ENCODE measurements at places on chromosomes 13 and 19.
A peak's percentile ranks its signal among the peaks of the same experiment; 100 is the strongest.

DNA sequence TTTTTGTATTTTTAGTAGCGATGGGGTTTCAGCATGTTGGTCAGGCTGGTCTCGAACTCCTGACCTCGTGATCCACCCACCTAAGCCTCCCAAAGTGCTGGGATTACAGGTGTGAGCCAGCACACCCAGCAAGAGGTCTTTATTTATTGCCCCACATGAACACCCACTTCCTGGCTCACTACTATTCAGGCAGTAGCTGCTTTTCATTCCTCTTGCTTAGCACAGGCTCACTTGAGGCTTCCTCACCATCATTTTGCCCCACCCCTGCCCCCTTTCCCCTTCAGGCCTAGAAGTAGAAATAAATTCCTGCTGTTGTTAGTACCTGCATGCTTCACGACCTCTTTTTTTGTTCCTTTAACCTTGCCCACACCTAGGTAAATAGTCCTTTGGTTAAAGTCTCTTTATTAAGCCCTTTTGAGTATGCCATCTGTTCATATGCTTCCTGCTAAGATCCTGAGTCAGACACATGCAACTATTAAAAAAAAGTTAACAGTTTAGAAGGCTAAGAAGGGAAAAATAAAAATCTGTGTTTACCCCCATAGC is 33.5 kb upstream of the ITM2B start:
- no peak for DNase-seq

GRCh38 chr19:45218911-45219743 is 26.1 kb downstream of the EXOC3L2 start:
- no peak for DNase-seq

DNA sequence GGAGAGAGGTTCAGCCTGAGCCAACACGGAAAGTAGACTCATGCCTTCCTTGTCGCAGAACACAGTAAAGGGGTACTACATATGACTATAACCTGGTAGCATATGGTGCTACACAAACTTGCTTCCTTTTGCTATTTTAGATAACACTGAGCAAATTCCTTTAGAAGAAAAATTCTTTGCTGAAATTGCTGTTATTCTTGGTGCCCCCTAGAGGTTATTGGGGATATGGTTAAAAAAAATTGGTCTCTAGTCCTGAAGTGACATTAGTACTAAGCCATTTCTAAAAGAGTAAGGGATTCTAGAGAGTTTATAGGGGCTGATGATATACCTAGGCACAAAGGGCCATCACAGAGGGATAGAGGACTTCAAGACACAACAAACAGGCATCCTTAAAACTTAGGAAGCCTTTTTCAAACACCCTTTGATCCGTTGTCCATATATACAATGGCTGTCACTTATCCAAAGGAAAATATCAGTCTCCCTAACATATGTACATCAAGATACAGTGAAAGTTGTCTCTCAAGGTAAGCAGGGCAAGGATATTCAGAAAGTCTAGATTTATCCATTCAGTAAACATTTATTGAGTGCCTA is 13.9 kb upstream of the HS6ST3 start:
- DNase-seq = peak; percentile 15

DNA sequence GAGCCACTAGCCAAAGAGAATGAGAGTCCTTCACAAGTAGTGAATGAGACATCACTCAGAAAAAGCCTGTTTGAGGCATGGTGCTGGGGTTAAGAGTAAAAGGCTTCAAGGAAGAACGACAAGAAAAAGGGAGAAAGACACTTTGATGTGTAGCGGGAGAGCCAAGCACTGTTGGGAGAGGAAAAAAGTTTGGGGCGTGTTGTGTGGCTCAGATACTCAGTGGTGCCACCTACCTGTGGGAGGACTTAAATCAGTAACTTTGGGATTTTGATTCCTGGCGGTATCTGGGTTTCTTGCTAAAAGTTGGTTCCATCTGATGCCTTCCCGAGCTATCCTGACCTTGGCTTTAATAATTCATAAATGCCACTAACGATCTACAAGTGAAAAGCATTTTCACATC is 12.3 kb downstream of the ELSPBP1 start:
- no peak for DNase-seq

DNA sequence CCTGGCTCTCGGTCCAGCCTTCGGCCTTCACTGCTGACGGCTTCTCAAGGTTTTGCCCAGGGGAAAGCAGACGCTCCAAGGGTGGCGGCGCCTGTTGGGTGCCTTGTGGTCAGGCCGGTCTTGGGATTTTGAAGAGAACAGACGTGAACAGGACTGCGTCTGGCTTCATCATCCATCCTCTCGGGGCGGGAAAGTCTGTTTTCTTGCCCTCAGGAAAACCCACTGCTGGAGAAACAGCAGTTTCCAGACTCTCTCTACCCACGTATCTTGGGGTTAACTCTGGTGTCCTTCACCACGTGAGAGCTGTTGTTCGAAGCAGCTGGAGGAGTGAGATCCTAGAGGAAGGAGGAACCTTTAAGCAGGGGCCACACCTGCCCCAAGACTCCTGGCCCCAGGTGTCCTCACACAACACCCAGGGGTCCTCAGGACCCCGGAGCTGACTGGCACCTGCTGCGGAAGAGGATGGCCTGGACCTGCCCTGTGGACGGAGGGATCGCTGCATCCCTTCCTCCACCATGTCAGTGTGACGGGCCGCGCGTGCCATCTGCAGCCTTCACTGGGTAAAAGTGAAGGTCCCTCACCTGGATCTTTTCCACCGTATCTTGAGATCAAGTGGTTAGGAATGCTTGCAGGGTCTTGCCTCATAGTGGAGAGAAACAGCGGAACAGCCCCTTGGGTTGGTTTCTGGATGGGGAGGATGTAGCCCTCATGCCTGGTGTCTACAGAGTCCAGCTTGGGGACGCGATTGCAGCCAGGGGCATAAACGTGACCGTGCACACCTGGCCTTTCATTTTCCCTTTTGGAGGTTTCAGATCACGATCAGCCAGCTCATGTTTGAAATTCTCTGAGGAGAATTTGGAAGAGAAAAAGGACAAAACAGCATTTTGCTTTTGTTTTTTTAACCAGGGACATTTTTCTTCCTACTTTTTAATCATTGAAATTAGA is 69.5 kb upstream of the MCF2L start:
- DNase-seq = no peak

DNA sequence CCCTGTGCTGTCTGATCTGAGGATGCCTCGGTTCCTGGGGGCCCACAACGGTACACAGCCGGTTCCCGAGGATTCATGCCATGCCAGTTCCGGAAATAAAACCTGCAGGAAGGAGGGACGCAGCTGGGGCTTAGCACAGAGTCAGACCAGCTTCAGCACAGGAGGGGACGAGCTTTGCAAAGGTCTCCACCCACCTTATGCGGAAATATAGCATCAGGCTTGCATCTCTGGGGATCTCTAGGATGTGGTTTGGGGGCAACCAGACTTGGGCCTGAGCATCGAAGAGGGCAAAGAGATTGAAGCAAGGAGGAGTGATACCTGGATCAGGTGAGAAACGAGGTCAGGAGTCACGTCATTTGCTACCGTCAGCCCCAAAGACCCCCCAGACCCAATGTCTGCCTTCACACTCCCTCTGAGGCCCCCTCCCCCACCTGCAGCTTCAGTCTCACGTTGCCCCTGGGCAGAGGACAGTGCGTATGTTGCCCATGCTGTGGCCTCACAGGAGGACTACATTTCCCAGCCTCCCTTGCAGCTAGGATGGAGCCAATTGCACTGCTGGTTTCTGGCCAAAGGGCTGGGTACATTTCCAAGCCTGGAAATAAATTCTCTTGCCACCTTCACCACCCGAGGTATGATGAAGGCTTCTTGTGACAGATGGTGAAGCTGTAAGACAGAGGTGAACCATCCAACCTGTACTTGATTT is 12.1 kb downstream of the TYK2 start:
- no peak for DNase-seq

DNA sequence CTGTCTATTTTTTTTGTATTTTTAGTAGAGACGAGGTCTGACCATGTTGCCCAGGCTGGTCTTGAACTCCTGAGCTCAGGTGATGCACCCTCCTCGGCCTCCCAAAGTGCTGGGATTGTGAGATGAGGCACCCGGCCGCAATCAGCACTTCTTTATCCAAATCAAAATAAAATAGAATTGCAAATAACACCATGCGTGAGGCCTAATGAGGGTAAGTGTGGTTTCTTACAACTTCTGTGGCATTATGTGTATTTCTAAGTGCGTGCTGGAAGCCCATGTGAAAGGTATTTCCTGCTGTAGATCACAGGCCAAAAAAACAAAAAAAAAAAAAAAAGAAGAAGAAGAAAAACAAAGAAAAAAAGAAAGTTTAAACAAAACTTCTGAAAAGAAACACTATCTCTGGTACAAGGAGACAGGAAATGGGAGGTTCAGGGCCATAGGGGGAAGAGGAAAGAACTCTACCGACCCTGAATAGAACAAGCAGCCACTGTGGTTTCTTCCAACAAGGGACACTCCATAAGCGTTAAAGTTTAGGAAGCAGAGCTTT is 3.0 kb upstream of the GRAMD1A start:
- DNase-seq = no peak

DNA sequence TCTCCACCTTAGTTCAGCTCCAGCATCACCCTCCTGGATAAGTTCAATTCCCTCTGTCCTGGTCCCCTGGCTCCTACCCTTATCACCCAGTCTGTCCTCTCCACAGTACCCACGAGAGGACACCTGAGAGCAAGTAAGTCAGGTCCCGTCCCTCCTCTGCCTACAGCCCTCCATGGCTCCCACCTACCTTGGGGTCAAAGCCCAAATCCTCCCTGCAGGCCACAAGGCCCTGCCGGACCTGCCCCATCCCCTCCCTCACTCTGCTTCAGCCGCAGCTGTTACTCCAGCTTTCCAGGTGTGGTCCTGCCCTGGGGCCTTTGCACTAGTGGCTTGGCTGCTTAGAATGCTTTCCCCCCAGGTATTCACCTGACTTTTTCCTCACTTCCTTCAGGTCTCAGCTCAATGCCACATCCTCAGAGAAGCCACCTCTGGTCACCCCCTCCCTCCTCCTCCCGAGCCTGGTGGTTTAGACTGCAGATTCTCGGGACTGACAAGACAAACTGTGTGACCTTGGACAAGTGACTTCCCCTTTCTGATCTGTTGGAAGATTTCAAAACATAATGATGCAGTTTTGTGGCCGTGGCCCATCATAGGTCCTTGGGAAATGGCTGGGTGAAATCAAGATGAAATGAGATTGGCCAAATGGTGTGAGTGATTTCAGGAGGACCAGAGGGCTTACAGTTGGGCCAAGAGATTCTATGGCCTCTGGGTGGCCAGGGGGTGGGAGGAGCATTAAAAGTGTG is 3.6 kb downstream of the TUBB4A start:
- DNase-seq = no peak

DNA sequence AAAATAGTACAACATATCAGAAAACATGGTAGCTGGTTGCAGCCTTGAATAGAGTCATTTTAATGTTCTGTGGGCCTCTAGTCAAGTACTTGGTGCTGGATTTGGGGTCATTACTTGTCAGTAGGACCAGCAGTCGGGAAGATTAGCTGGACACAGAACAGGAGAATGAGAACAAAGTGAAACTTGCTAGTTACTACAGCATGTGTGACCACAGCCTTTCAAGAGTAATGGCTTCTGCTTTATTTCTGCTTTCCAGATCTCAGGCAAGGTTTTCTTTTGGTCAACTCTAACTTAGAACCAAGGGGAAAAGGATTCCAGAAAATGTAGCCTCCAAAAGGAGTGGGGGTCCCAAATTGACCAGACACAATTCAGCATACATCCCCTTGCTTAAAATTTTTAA is 17.1 kb upstream of the VWA8 start:
- DNase-seq = no peak

DNA sequence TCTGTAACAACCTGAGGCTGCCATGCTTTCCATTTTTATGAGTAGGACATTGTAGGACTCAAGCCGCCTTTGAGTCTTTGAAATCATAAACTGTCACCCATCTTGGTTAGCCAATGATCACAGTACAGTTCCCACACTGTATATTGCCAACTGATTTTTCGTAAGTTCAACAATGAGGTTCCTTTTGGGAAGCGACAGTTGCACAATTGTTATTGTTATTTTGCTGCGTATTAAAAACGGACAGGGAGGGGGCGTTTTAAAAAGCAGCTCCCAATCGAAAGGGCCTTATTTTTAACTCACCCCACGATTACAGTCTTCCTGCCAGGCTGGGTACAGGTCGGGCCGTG is 601 bp downstream of the SLC46A3 start:
- DNase-seq = no peak

DNA sequence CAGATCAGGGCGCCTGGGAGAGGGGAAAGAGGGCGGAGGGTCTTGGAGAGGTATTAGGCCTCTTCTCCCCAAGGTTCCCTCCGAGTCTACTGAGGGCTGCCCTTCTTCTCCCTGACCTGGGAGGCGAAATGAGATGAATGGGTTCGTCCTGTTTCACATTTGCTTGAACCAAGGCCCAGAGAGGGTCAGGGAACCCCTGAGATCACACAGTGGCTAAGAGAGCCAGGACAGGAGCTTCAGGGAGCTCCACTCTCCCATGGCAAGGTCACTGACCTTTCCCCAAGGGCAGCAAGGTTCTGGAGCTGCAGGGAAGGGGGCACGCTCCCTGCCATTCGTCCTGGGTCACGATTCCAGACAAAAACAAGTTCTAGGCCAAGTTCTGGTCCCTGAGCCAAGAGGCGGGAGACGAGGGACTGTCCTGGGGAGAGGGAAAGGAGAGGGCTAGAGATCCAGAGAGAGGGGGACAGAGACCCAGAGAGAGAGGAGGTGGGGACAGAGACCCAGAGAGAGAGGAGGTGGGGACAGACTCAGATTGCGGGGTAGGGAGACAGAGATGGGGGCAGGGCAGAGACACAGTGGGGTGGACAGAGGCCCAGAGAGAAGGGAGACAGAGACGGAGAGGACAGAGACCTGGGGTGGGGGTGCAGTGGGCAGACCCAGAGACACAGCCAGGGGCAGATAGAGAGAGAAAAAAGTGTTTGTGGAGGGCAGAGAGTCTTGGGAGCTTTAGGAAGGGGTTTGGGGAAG is 541 bp downstream of the ASPDH start:
- no peak for DNase-seq

- DNase-seq = no peak
These were observed 3.5 kb downstream of the LYPD5 start for GRCh38 chr19:43798546-43799409.

GRCh38 chr19:13932911-13933393 is 5.3 kb downstream of the PODNL1 start:
- no peak for DNase-seq

DNA sequence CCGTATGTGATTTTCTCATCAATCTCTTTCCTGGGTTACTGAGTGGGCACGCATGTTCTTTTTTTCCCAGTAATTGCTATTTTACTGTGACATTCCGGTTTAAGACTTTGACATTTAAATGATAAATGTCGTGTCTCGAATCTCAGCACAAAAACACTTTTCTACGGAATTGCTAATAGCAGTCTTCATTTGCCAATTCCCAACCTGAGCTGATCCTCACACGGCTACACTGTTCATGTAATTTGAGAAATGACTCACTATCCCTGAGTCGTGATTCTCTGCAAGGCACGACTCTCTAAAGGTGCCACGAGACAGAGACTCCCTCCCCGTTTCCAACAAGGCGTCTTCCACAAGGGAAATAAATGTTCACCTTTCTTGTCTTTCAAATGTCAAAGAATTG is 88.7 kb upstream of the USP29 start:
- no peak for DNase-seq

- DNase-seq = no peak
These were observed 7.0 kb downstream of the RPS9 start for GRCh38 chr19:54207676-54207982.

GRCh38 chr19:5967994-5968430 is 9.9 kb downstream of the RANBP3 start:
- DNase-seq = peak; percentile 74

- no peak for DNase-seq
These were observed 24.2 kb downstream of the UHRF1 start for GRCh38 chr19:4933528-4933927.
